ENCODE measurements at places on chromosomes 4 and X.

DNA sequence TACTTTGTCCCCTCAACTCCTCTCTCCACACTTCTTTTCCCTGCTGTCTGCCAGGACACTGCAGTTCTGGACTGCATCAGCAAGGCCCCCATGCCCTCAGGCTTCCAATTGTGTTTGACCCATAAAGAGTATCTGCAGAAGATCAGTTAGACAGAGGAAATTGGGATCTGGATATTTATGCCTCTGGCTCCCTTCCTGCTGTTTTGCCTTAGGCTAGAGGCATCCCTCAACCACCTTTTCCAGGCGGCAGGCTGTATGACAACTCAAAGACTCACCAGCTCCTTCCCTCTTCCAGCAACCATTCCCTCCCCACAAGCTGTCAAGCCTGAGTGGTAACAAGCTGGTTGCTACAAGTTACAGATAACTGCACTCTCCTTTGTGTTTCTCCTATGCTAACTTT is 66.4 kb upstream of the NDP start:
- no peak for DNase-seq

DNA sequence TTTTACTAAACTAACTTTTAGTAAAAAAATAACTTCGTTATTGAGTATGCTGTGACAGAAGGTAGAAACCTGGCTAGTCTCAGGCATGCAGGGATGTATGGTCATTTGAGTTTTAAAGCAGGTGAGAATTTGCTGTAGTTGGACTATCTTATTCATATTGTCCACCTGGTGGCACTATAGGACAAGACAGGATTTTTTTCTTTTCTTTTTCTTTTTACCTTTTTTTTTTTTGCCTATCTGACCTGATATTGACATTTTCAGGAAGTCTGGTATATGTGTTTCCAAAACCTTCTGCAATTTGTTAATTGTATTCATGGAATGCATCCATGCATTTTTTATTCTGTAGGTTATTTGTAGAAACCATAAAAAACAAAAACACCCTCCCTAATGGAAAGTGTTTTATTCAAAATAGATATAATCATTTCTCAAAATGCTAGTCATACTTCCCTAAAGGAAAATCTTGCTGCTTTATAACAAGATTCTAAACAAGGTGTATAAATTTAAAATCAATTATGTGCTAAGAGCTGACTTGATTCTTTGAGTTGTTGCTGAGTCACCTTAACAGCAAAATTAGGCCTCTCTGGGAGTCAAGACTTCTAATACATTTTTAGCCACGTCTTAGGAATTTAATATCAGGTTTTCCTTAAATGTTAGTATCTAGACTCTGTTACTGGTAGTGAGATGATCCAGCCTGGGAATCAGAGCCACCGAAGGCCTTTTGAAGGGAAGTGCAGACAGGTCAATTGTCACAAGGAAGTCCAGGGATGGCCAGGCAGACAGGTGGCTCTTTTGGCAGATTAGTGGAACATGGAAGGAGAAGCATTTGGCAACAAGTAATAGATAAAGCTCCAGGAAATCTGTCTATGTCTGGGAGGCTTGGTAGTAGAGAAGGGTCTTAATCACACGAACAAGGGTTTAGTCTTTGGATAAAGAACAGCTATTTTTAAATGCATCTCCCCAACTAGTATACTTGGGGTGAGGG is 201.3 kb upstream of the GNPDA2 start:
- peak; percentile 25 for DNase-seq

DNA sequence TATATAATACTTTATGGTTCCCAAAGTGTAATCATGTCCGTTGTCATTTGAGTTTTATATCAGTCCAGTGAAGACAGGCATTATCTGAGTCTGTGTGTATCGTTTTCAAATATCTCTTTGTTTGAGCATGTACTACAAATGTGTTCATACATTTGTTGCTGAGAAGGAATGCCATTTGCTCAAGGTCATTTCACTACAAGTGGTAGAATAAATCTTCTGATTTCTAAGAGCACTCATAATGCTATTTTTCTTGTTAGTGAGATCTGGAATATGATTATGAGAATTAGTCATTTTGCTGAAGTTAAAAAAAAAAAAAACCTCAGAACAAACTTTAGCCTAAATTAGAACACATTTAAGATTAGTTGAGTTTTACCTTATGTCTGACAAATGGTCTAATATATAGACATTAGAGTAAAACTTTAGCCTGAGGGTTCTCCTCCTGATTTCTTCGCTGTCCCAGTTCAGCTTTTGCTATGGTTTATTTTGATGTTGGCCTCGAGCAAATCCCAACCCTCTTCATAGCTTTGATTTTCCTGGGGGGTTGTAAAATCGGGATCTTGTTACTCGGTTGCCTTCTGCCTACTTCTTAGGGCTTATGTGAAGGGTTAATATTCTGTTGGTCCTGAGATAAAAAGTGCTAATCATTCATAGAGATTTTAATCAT is 87.1 kb downstream of the TMEM131L start:
- DNase-seq: no peak

- DNase-seq: no peak
These were observed 102.1 kb downstream of the AREG start for GRCh38 chr4:74547042-74547441.

Measured in NCI-H774 (cell line).